Left colon (tissue), 2 donors: ENCODE measurements at places on chromosomes 12 and 14. TPM values are rescaled to one million over a fixed set of nuclear protein-coding genes. Genes with fewer than 3 reads are reported as not detected.

The PHLDA1 gene
- total RNA-seq, result 4.9 TPM

The TAS2R10 gene
- total RNA-seq, result not detected

The RTL1 gene
- total RNA-seq, result not detected

The LYZ gene
- total RNA-seq, result 97.8 TPM

The BMP4 gene
- total RNA-seq, result 6.4 TPM

The GPR84 gene
- not detected for total RNA-seq

The CLEC4C gene
- not detected for total RNA-seq

The SIX1 gene
- total RNA-seq, result not detected

The ARHGAP9 gene
- total RNA-seq, result 6.4 TPM

The SSTR1 gene
- 10.5 TPM for total RNA-seq

The TRIM9 gene
- total RNA-seq, result 6.2 TPM

The TEX52 gene
- not detected for total RNA-seq

The KRT82 gene
- not detected for total RNA-seq

The TMEM132C gene
- 0.78 TPM for total RNA-seq

The ARHGDIB gene
- 38.5 TPM for total RNA-seq

The FLRT2 gene
- total RNA-seq, result 7.5 TPM

The GZMB gene
- total RNA-seq, result 4.2 TPM

The LHX5 gene
- total RNA-seq, result not detected

The WIF1 gene
- 0.55 TPM for total RNA-seq

The PYGL gene
- total RNA-seq, result 55.6 TPM

The KRT78 gene
- total RNA-seq, result not detected

The TMTC1 gene
- total RNA-seq, result 7.7 TPM

The SRP54 gene
- total RNA-seq, result 43.4 TPM

The BICD1 gene
- total RNA-seq, result 3.0 TPM

The AQP2 gene
- not detected for total RNA-seq

The UNC79 gene
- 0.08 TPM for total RNA-seq

The WNT1 gene
- not detected for total RNA-seq

The AJUBA gene
- total RNA-seq, result 4.1 TPM

The AMIGO2 gene
- 9.6 TPM for total RNA-seq

The TSHR gene
- total RNA-seq, result not detected

The AMDHD1 gene
- not detected for total RNA-seq

The IL23A gene
- total RNA-seq, result not detected

The KCNMB4 gene
- 1.5 TPM for total RNA-seq

The LTBP2 gene
- total RNA-seq, result 2.8 TPM

The AHNAK2 gene
- 3.2 TPM for total RNA-seq

The SNRPF gene
- 13.5 TPM for total RNA-seq

The DAO gene
- 4.9 TPM for total RNA-seq

The ATF1 gene
- total RNA-seq, result 36.4 TPM

The CLEC14A gene
- total RNA-seq, result 5.8 TPM

The SLCO1C1 gene
- total RNA-seq, result 4.2 TPM

The CLEC4A gene
- 1.3 TPM for total RNA-seq

The TMEM119 gene
- 8.0 TPM for total RNA-seq

The RERG gene
- 0.85 TPM for total RNA-seq

The FAM90A1 gene
- total RNA-seq, result 0.11 TPM

The ACRBP gene
- total RNA-seq, result 2.9 TPM

The DYRK2 gene
- 144 TPM for total RNA-seq
